ENCODE measurements at places on chromosomes 13 and 19.
A peak's percentile ranks its signal among the peaks of the same experiment; 100 is the strongest.

DNA sequence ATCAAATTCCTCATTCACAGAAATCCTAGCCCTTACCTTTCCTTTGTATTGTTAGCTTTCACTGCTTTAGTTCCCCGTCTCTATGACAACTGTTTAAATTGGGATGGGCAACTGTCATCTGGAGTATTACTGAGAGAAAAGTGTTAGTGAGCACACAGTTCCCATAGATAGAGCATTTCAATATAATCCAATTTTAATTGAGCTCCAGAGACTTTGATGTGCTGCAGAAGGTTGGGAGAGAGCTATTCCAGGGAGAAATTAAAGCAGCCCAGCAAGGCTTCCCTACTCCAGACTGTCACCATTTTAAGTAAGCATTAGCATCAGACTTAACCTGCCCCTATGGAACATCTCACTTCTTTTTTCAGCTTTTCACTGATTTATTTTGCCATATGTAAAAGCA, 55.0 kb upstream of the MAB21L1 start:
- no peak for DNase-seq

- no peak for DNase-seq
Measured at GRCh38 chr19:38583219-38583984, 34.4 kb downstream of the MAP4K1 start.

DNA sequence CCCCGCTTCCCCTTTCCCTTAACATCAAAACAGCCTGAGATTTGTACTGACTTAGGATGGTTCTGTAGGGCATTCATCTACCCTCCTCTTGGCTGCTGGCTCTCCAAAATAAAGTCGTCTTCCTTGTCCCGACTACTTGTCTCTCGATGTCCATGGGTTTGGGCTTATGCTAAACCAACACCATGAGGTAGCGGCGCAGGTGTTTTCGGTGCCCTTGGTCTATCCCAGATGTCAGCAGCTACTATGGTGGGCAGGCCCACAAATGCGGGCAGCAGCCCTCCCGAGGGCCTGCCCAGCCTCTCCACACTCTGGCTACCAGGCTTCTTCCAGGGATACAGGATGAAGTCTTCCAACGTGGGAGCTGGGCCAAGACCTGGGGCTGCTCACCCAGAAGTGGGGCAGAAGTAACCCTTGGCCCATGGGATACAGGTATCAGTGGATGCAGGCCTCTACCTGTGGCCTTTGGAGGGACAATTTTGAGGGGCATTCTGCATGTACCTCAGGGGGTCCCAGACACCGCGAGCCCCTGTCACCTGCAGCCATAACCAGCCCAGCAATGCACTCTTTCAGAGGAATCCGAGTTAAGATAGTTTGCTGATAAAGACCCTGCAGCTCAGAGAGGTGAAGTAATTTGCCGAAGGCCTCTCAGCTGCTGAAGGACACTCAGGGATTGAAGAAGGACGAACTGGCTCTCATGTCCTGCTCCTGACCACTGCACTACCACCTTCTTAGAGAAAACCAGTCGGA, 47.8 kb upstream of the VSTM2B start:
- DNase-seq: no peak

DNA sequence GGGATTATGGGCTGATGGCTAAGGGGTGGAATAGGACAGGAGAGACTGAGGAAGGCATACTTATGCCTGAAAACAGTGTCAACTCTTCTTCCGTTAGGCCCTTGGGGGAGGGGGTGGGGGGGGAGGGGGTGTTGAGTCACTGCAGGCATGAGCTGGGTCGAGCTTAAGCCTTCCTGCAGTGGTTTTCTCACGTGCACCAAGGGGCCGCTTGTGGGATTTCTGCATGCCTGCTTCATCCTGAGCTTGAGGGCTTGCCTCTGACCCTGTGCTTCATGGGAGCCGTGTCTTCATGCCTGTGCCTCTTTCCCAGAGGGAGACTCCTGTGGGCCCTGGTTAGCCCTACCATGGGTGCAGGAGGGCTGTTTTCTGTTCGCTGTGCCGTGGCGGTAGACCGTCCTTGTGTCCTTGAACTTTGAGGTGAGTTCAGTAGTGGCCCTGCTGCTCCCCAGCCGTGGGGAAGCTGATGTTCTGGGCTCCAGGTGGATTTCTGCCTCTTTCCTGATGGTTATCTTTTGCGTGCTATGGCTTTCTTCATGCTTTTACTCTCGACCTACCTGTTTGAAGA, 186.1 kb downstream of the PCCA start:
- no peak for DNase-seq

GRCh38 chr13:73177916-73178565, 119.2 kb downstream of the KLF5 start:
- no peak for DNase-seq

DNA sequence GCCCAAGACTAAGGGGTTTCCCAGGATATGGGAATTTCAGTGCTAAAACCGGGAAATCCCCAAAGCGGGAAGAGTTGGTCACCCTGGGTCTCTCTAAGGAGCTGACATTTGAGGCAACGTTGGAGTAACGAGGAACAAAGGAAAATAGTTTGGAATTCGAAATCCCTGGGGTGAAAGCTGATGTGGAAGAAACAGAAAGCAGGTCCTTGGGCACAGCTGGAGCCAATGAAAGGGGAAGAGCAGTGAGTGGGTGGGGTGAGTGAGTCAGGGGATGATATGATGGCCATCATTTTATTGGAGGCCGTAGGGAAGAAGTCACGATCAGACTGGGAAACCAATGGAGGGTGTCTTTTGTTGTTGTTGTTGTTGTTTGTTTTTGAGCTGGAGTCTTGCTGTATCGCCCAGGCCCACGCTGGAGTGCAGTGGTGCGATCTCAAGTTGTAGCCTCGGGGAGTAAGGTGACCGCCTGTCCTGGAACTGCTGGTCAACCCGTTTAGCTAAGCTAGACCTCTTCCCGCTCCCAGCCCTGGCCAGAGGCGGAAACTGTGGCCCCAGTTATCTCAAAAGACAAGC, 3.4 kb upstream of the RFX2 start:
- DNase-seq: no peak

GRCh38 chr13:29520671-29521070, 74.8 kb downstream of the SLC7A1 start:
- no peak for DNase-seq

GRCh38 chr13:95677564-95678266, 776 bp downstream of the DNAJC3 start:
- peak; percentile 27 for DNase-seq
